ENCODE measurements at places on chromosomes 12 and 14.

GRCh38 chr14:65604936-65605335 lies 192.4 kb downstream of the FUT8 start:
- no peak for DNase-seq

DNA sequence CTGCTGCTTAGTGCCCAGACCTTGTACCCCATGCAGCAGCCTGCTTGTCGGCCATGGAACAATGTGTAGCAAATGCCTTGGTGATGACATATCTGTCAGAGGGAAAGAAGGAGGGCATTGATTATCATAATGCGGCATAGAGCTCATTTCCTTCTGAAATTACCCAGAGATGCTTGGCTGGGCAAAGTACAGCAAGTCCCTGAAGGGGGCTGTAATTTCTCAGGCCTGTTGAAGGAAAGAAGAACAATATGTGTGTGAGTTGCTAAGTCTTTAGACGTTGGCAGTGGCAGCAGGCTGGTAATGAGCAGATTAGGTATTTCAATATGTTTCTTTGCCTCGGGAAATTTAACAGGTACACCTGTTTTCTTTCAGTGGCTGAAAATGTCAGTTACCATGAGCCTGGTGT lies 128.6 kb downstream of the CRADD start:
- DNase-seq: no peak

DNA sequence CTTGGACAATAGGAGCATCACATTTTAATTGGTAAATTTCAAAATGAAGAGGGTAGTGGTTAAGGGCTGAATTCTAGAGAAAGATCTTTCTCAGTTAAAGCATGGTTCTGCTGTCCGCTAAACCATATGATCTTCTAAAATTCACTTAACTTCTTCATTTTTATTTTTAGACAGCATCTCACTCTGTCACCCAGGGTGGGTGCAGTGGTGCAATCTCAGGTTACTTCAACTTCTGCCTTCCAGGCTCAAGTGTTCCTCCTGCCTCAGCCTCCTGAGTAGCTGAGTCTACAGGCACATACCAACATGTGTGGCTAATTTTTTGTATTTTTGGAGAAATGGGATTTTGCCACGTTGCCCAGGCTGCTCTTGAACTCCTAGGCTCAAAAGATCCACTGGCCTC lies 226.7 kb upstream of the ABCD2 start:
- no peak for DNase-seq

DNA sequence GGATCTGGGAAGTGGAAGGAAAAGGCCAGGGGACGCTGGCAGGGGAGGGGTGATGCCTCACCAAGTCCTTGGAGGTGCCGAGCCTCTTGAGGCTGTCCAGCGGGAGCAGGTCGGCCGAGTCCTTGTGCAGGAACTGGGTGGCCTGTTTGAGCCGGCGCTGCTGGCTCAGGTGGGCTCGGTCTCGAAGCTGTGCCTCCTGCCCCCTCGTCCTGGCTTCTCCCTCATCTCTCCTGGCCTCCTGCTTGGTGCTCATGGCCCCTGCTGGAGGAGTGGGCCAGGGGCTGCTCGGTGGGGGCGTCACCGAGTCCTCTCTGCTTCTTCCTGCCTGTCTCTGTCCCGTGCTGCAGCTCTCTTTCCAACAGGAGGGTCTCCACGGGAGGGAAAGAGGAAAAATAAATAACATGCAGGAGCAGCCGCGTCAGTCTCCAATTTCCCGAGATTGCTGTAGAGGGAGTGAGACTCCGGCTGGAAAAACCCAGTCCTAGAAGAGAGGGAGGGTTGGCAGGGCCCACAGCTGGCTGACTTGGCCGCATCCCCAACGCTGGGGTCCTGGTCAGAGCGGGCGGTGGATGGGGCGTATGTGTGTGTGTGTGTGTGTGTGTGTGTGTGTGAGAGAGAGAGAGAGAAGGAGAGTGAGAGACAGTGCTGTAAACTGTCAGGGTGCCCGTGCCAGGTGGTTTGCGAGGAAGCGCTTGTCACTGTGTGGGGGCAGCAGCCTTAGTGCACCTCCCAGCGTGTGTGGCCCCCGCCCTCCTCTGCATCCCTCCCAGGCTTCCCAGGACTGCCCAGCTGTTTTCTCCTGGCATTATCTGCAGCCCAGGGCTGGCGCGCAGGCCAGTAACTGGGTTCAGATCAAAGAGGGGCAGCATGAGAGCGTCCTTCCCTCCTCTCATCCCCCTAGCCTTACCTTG lies at the start of gene NRIP2:
NRIP2 (minus strand) TSS at position 455 of the 911 bp plus-strand sequence; CDS start at position 403, 52 bp downstream.
- no peak for DNase-seq

- DNase-seq: no peak
Observed at GRCh38 chr12:1747609-1748008, 56.7 kb downstream of the ADIPOR2 start.

GRCh38 chr12:49359671-49360070 lies 7.6 kb upstream of the SPATS2 start:
- no peak for DNase-seq

DNA sequence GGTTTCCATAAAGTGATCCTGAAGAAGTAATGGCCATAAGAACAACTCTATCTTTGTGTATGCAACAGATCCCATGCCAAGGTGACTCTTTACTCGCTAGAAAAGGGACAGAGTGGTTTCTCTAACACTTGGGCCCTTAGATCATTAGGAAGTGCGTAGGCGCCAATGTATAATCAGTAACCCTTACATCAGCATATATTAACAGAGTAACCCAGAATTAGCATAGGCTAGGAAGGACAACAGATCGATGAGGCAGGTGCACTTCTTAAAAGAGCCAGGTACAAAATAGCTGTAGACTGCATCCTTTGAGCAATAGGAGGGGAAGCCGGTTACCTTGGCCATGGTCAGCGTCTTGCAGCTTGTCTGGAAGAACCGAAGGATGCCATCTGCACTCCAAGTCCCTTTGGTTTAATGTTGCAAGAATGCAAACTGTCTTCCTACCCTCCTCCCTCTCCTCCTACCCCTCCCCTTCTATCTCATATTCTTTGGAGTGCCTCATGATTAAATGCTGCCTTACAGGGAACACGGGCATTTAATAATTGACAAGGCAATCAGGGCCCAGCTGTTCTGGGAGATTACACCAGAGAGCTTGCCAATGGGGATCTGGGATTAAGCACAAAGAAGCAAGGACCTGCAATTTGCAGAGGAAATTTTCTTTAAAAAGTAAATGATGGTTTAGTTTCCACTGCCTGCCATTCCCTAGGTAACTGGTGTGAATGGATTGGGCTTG lies 8.0 kb downstream of the GSG1 start:
- no peak for DNase-seq

GRCh38 chr14:60420050-60420449 lies 65.8 kb downstream of the C14orf39 start:
- no peak for DNase-seq

GRCh38 chr12:9349888-9350885 lies 142.0 kb upstream of the PZP start:
- DNase-seq: no peak

DNA sequence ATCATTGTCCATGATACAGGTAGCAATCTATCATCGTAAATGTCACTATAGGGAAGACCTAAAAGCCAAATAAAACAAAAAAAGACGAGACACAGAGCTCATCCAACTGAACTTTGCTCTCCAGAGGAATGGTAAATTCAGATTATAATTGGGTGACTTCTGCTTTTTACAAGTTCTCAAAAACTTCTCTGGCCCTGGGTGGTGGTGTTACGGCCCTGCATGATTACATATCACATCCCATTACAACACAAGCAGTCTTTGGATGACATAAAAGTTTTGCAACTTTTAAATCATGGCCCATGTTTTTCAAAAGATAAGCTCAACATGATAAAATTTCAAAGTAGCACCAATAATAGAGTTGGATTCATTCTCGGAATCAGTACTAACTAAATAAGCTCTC lies 299.6 kb downstream of the DIO2 start:
- no peak for DNase-seq

DNA sequence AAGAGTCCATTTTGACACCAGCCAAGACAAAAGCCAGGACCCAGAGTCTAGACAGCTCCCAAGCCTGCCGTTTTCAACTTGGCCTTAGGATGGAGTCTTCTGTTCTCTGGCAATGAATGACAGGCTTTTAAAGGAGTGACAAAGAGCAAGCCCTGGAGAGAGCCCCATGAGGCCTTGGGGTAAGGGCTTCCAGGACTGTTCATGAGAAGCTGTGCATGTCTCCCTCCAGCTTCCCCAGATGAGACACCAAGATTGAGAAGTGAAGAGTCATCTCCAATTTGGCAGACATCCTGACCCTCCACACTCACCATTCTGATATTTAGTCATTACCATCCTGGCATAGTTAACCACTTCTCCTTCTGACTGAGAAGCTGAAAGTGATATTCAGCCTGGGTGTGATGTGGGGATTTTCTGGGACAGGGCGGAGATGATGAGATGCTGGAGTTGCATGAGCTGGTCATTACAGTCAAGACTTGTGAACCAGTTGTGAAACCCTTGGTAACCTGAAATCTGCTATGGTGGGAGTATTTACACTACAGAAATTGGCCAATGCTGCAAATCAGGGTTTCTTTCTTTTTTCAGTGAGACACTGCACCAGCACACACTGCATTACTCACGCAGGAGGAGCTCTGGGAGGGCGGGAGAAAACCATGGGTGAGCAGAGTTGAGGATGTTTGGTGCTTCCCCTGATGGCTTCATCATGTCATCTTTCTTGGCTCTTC lies 77.8 kb downstream of the VCPKMT start:
- DNase-seq: no peak

DNA sequence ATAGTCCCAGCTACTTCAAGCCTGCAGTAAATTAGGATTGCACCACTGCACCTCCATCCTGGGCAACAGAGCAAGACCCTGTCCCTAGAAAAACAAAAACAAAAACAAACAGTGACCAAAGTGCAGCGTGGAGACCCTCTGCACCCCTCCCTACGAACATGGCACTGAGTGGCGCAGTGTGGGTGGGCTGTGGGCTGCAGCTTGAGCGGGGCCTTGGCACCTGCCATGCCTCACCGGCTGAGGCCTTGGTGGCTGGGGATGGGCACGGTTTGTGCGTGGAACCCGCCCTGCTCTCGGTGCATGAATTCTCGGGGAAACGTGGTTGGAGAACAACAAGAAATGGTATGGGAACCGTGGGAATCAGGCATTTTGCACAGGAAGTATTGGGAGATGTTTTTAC lies 60.8 kb downstream of the TNFAIP2 start:
- DNase-seq: no peak

- DNase-seq: no peak
Observed at GRCh38 chr12:120483621-120484020, 12.3 kb upstream of the DYNLL1 start.

DNA sequence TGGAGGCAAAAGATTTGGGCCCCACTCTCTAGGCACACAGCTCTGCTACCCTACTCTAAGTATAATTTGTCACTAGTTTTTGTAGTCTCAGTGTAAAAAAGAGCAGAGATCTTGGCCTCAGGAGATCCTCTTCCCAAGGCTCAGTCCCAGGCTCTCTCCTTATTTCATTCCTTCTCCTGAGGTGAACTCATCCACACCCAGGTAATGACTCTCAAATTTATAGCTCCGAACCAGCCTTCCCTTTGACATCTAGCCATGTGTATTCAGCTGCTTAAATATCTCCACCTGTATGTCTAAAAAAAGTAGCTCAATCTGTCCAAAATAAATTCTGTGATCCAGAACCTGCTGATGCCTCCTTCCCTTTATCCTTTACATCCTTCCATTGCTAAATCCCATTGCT lies 173.5 kb upstream of the HIF1A start:
- no peak for DNase-seq
